ENCODE measurements at places on chromosomes 2 and 18.

DNA sequence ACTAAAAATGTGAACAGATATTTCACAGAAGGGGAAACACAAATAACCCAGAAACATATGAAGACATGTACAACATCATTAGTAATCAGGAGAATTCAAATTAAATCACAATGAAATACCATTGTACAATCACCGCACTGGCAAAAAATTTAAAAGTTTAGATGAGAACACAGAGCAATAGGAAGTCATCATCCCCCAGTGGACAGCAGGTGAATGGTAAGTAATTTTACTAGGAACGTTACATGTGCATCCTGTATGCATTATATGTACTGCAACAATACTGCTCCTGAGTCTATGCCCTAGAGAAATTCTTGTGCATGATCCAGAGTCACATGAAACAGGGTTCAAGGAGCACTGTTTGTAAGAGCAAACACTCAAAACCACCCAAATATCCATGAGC, 713.8 kb downstream of the NRXN1 start:
- no peak for DNase-seq

DNA sequence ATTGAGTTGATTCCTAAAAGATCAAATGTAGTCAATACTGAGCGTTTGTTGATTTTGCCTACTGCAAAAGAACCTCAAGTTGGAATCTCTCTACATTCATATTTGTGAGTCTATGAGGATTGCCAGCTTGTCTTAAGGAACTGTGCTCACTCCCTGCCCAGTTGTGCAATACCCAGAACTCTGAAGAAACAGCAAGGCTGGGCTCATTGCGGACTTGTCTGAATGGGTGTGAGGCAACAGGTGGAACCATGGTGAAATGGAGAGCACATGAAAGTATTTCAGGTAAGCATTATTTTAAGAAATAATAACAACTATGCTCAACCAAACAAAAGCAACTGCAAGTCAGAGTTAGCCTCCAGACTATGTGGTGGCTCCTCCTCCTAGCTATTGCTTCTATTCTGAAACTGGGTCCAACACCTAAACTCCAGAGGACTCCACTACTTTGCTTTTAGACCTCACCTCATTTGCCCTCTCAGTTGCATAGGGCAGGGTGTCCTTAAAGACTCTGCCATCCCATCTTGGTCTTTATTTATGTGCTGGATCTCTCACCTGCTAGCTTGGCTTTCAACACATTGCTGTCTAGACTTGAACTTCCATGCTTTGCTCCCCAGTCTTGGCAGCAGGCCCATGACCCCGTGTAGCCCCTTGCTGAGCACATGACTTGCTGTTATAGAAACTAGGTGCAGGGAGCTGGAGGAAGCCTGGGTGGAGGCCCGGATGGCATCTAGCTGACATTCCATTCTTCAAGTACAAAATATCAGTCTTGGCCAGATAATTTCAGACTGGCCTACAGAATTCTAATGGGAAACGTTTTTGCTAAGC, 94.8 kb upstream of the ARL5A start:
- no peak for DNase-seq

DNA sequence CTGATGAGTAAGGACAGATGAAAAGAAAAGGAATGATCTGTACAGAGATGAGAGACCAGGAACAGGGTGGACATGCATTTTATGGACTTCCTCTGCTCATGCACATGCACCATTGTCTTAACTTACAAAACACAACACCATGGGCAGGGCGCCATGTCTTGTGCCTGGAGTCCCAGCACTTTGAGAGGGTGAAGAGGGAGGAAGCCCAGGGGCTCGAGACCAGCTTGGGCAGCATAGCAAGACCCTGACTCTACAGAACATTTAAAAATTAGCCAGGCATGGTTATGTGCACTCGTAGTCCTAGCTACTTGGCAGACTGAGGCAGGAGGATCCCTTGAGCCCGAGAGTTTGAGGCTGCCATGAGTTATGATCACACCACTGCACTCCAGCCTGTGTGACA, 86.9 kb downstream of the ZFP36L2 start:
- no peak for DNase-seq

DNA sequence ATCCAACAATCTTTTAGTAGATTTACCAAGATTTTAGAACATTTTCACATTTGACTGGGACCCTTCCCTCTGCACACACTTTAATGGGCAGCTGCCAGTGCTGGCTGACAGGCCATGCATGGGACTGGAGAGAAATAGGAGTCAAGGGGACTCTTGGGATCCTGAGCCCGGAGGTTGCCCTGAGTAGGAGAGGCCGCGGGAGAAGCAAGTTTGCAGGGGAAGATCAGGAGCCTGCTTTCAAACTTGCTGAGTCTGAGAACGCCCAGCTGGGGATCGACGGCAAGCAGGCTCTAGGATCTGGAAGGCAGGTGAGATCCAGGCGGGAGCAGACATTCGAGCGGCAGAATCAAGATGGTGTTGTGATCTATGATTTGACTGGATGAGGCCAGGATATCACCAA, 186.1 kb downstream of the HDAC4 start:
- no peak for DNase-seq

DNA sequence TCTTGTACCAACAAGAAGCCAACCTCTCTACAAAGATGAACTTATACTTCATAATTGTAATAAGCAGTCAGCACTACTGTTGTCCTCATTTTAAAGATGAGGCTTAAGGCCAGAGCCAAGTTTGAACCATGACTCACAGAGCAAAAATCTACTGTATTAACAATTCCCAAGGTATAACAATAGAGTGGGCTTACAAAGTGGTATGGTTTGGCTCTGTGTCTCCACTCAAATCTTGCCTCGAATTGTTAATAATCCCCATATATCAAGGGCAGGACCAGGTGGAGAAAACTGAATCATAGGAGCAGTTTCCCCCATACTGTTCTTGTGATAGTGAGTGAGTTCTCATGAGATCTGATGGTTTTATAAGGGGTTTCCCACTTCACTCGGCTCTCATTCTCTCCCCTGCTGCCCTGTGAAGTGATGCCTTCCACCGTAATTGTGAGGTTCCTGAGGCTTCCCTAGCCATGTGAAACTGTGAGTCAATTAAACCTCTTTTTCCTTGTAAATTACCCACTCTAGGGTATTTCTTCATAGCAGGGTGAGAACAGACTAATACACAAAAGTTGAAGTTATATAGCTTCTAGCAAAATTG, 19.5 kb downstream of the MRPL44 start:
- DNase-seq, result no peak

DNA sequence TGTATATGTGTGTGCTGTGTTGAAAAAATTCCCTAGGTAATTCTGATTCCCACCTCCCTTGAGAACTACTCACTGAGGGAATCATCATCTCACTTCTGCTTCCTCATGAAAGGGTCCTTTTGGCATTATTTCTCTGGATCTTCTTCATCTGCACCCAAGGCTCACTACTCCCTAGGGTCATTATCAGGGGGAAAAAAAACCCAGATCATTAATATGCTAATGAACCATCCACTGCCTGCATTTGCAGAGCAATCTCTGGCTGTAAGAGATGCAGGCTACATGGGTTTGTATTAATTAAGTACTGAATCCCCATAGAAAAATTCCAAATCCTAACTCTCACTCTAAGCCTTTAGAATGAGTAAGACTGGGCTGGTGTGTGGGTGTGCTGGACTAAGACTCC, 68.0 kb upstream of the IGFBP5 start:
- no peak for DNase-seq

DNA sequence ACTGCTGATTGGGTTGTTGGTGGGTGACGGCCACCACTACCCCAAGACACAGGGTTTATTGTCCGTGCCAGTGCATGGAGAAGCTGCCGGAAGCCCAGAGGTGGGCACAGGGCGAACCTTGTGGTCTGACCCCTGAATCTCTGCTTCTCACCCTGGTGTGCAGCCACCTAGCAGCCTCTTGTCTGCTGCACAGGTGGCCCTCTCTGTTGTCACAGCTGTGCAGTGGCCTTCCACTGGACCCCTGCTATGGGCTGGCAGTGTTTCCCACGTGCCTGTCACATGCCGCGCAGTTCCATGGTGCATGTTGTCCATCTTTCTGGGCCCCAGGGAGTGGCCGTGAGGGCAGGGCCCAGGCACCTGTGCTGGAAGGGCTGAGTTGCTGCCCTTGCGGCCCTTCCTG, 15.2 kb downstream of the ATG4B start:
- no peak for DNase-seq

DNA sequence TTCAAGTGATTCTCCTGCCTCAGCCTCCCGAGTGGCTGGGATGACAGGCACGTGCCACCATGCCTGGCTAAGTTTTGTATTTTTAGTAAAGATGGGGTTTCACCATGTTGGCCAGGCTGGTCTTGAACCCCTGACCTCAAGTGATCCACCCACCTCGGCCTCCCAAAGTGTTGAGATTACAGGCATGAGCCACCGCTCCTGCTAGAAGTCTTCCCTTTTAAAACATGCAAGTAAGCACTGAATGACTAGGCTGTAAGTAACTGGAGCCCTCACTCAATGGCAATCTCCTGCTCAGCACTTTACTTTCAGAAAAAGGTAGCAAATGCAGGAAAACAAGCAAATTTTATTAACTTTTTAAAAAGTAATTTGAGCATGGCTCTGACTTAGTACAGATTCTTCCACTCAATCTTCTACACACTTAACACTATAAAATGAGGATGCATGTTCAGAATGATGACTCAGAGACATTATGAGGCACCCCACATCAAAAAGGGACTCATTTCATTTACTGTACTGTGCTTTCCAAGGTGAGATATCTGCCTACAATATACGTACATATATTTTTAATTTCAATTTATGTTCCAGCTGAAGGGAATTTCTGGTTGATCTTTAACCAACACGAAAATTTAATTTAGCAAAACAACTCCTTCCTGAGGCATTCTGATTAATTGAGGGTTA, 6.6 kb upstream of the NCK2 start:
- no peak for DNase-seq

- DNase-seq, result no peak
These were observed 87.7 kb downstream of the SH3YL1 start for GRCh38 chr2:175880-176820.

DNA sequence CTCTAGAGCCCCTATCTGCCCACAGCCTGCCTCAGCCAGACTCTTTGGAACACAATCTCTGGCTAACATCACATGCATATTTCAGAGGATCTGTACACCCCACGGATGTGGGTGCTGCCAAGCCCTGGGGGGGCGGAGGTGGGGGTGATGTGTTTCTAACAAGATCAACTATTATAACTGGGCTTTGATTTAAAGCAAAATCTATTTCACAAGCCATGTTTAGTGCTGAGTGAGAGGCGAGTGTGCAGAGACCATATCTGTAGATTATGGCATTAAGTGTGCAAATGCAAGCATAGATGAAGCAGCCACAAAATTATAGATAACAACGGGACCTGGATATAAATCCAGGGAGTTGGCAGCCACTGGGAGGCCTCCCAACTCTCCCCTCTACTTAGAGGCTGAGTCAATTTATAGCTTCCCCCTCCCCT, 135.8 kb upstream of the SMAD2 start:
- no peak for DNase-seq

DNA sequence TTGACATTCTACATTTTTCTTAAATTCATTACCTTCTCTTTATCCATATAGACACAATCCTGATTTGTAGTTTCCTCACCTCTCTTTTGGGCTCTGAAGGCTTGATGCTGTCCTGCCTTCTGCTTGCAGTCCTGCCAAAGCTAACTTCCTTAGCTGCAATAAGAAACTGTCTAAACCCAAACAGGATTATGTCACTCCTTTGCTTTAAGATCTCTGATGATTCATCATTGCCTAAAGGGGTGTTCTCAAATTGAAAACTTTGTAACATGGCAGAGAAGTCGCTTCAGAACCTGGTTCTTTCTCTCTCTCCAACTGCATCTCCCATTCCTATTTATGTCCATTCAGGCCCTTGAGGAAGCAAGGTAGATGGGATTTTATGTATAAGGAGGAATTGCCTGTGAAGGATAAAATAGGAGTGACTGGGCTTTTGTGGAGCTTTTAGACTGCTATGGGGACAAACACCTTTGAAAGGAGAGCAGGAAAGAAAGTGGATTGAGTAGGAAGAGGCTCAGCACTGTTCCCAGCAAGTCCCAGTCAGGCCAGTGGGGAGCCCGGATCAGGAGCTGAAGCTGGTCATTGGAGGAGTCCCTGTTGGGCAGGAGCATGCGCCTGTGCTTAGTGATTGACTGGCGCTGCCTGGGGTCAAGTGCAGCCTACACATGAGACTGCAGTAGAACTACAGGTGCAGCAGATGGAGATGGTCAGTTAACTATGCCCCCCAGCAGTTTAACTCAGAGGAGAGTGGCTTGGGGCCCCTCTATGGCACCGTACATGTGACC, 390.6 kb downstream of the CTNNA2 start:
- no peak for DNase-seq

DNA sequence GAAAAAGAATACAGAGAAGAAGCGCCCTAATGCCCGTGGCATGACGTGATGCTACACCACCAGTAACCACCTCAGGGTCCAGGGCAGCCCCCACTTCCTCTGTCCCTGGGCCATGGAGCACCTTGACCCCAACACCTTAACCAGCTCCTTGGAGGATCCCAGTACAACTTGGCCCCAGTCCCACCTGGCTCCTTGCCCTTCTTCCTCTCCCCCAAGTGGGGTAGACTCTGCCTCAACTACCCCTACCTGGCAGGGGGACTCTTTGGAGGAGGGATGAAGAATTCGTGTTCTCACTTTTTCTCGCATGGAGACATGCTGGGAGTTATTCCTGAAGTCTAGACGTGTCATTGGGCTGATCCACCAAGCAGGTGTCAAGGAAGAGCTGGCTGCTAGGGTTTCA, 18.9 kb downstream of the TRABD2A start:
- no peak for DNase-seq

GRCh38 chr2:99152199-99152895, 2.4 kb downstream of the TSGA10 start:
- no peak for DNase-seq

GRCh38 chr2:147846412-147847081, 1.7 kb downstream of the ACVR2A start:
- DNase-seq, result no peak

DNA sequence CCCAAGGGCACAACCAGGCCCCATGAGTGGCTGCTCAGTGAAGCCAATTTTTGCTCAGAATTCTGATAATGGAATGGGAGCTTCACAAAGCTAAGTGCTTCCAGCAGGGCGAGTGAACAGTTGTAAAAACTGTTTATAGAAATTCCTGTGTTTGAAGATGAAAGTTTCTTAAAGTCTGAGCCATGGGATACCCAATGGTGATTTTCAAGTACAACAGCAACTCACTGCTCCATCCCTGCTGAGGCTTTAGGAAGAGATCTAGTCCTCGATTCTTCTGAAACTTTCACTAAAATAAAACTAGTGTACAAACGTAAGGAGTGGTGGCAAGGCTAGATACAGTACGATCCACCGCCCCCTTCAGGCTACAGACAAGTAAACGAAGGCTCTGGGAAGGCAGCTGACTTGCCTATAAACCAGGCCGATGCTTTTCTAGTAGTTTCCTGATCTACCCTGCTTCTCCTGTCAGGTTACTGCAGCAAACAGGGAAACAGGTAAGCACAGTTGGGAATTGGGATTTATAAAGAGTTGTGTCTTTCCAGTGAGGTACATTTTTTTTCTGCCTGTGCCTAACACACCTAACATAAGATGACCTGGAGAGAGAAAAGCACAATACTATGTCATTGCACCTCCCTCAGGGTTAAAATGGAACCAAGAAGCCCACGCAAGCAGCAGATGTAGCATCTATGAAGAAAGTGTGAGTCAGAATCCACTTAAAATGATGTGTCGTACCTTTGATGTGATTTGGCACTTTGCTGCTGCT, 108.7 kb downstream of the UXS1 start:
- DNase-seq, result no peak

Measured in dorsolateral prefrontal cortex (tissue), 122 donors.